ENCODE measurements at places on chromosomes 6 and 20.

DNA sequence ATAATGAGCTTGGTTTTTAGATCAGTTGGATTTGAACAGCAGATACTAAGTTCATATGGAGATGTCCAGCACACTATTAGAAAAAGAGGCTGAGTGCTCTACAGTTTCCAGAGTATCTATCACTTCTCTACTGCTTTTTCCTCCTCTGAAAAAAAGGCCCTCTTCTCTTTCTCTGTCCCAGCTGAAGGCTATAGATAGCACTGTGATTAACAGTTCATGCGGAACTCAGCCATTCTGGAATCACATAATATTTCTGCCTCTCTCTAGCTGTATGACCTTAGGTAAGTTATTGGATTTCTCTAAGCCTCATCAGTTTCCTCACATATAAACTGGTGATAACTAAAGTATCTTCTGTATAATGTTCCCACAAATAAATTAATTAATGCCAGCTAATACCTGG lies 184.1 kb downstream of the UBE3D start:
- DNase-seq, result no peak

DNA sequence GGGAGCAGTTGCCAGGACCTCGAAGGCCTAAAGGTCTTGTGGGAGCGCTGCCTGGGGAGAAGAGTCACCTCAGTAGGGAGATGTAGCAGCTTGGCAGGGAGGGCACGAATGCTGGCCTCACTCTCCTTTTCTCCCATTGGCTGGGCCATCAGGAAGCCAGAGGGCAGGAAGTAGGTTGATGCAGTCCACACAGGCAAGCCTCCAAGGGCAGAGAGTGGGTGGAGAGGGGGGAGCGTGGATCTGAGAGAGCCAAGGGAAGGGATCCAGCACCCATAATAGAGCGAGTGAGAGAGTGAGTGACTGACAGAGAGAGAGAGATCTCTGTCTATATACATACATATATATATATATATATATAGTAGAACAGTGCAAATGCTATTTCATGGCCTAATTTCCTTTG lies 215.3 kb upstream of the LRFN2 start:
- no peak for DNase-seq

DNA sequence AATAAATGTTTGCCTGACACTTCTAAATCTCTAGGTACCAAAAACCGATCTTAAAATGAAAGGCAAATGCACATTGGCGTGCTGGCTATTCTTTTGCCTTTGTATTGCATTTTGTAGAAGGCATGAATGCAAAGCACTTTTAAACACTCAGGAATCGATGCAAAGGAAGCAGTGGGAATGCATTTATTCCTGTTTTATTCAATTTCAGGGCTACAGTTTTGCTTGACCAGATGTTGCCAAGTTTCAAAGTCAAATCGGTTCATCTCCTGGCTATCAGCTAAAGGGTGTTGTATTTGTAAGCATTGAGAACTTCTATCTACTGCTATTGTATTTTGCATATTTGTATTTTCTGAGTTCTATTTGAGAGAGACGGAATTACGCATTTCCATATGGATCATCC lies 659.8 kb upstream of the SLC35B3 start:
- DNase-seq, result no peak

DNA sequence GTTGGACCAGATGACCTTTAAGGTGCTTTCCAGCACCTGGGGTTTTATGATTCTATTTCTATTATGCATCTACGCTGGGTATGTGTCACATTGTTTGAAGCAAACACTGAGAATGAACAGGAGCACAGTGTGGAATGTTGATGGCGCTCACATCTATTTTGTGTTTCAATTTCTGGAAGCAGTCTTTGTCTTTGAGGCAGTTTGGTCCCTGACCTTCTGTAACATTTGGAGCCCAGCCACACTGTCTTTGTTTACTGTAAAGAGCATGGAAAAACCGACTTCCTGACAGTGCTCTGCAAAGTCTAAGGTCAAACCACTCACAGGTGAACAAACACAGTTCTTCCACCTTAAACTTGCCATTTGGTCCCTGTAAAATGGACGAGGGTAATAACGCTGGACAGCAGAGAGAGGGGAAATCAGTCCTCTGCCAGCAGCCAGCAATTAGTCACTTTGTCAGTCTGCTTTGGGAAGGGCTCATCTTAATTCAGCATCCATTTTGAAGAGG lies 155.5 kb downstream of the PRL start:
- DNase-seq, result no peak
